ENCODE measurements at places on chromosomes 5 and 9.

- no peak for DNase-seq
These were observed 106.4 kb upstream of the STARD4 start for GRCh38 chr5:111618623-111619271.

DNA sequence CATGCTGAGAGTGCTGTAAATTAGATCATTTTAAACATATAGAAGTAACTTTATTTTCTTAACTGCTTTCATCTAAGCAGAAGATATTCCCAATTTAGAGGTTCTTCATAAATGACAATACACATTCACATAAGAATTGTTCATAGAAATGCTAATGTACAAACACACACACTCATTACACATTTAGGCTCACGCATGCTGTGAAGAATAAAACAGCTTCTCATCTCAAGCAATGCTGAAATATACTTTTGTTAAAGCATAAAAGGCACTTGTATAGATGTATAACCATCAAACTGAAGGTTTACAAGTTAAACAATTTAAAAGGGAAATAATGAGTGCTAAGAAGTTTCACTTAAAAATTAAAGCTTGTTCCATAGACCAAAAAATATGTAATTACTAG lies 18.1 kb upstream of the FTMT start:
- DNase-seq, result no peak

DNA sequence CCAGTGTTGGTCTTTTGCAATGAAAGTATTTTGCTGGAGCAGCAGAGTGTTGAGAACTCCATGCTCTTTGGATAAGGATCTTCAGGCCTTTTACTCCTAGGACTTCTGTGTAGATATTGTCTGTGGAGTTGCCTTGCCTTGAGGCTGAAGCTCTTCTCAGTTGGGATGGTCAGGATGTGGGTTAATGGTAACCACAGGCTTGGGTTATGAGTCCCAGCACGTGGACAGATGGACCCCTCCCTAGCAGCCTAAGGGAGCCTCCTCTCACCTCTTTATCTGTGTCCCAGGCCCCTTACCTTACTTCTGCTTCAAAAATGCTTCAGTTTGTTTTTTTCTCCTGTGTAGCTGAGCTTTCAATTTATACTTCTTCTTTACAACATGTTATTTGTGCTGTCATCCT lies 109.9 kb downstream of the MEGF10 start:
- no peak for DNase-seq

DNA sequence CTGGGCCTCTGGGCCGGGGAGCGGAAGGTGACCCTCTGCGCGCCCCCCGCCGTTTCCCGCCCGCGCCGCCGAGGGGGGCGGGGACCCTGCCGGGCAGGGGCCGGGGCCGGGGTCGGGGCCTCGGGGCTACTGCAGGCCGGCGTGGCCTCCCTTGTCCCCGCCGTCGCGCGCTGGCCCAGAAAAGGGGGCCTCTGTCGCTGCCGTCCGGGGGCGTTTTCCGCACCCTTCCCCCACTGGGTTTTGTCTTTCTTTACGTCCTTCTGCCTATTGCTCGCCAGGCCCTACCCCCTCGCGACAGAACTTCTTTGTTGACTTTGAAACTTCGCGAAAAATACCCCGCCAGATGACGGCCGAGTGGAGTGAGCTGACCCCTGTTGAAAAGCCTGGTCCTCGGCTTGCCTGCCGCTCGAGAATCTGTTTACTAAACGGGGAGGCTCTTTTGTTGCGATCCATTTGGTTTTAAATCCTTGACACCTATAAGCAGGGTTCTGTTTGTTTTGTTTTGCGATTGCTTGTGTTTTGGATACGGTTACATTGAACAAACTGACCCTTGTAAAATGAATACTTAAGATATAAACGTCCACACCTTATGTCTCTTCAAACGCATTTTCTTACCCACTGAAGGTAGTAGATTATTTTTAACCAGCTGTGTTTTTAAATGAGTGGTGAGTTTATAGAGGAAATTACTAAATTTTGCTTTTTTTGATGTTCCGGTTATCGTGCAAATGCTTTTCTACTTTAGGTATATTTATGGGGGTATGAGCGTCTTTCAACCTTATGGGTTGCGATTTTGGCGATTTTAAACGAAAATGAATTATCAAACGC lies 765 bp downstream of the MARCHF6 start:
- peak; percentile 67 for DNase-seq

DNA sequence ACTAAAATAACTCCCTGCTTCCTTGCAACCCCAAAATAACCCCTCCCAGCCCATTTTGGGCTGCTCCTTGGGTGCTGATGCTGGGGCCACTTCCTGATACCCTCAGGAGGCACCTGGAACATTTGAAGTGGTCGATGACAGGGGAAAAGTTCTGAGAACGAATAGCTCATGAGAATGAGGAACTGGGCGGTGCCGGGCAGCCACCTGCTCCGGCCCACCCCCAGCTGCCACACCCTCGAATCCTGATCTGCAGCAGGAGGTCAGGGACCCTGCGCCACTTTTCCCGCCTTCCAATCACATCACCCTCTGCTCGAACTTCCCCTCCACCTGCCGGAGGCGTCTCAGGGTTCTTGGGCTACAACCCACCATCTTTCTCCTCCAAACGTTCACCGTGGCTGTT lies 19.7 kb downstream of the HRH2 start:
- DNase-seq, result no peak

DNA sequence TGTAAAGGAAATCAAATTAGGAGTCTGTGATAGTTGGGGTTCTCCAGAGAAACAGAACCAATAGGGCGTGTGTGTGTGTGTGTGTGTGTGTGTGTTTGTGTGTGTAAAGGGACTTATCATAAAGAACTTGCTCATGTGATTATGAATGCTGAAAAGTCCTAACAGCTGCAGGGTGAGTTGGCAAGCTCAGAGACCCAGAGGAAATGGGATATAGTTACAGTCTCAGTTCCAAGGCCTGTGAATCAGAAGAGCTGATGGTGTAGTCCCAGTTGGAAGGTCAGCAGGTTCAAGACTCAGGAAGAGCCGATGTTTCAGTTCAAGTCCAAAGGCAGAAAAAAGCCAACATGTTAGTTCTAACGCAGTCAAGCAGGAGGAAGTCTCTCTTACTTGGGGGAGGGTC lies 214.2 kb downstream of the ELAVL2 start:
- no peak for DNase-seq

GRCh38 chr9:70677055-70677735 lies 262.7 kb upstream of the KLF9 start:
- DNase-seq, result no peak

DNA sequence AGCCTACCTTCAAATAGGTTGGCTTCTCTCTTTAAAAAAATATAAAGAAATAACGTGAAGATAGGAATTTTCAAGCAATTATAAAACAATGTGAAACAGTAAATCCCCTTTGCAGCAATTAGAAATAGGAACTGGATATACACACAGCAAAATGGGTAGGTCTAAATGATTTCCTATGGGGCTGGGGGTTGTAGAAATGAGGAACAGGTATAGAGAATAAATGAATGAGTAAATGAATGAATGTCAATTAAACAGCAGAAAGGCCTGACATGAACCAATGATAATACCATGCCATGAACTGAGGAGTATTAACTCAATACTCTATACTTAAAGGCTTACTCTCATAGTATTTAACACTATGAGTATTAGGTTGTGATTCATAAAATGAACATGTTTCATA lies 21.6 kb downstream of the SSBP2 start:
- no peak for DNase-seq

- DNase-seq, result no peak
These were observed 76.1 kb downstream of the NREP start for GRCh38 chr5:111680737-111681413.

DNA sequence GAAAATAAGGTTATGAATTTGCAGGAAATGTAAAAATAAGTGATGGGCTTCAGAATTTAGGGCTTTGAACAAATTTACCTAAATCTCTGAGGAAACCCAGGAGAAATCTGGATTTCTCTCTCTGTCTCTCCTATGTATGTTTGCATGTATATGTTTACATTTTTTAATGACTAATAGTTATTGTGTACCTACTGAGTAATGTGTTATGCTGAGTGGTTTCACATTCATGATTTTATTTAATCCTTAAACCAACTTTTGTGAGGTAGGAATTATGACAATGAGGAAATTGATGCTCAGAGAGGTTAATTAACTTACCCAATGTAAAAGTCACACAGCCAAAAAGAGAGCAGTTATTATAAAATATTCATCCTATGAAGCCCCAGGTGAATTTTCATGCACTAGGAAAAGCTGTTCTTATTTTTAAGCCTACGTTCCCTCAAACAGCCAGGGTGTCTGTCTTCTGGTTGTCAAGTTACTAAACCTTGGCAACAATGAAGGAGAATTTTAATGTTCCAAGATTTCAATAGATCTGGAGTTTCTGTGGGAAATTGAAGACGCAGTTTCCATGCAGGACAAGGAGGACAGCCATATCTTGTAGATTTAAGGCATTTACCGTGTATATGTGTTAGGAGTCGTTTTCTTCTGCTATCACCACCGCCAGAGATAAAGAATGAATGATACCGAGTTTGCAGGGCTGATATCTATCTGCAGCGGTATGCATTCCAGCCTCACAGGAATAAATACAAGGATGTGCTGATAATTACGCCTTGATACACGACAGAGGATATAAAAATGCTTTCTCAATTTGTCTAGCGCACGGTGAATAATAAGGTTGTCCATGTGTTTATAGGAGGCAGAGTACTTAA lies 484.8 kb downstream of the ZSWIM6 start:
- DNase-seq, result no peak

- DNase-seq, result no peak
These were observed 203.0 kb upstream of the VLDLR start for GRCh38 chr9:2418619-2419018.

- no peak for DNase-seq
These were observed 199.3 kb downstream of the CTNND2 start for GRCh38 chr5:11704916-11705315.

DNA sequence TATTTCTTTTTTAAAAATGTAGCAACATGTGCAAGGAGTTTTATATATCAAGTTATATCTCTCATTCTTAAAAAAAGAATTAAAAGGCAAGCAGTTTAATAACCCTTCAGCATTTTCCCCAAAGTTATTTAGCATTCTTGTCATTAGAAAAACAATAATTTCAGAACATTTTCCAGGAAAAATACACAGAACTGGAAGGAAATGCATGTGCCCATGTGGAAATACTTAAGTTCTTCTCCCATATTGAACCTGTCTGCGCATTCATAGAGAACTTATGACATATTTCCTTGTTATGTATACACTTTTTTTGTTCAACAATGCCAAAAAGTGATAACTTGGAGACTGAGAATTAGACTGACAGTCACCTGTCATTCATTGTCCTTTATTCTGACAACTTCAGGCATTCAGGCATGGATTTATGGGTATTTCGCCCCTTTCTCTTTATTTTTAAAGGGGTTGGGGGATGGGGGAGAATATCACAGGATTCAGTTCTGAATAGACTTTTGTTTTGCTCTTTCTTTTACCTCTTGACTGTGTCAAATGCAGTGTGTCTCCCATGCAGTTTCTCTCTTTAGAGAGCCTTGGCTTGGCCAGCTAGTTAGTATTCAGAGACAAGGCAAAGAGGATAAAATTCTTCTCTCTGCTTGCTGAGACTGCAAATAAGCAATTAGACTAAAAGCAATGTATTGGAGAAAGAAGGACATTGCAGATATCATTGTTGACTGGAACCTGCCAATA lies 701.0 kb downstream of the NR2F1-AS1 start:
- DNase-seq, result no peak

DNA sequence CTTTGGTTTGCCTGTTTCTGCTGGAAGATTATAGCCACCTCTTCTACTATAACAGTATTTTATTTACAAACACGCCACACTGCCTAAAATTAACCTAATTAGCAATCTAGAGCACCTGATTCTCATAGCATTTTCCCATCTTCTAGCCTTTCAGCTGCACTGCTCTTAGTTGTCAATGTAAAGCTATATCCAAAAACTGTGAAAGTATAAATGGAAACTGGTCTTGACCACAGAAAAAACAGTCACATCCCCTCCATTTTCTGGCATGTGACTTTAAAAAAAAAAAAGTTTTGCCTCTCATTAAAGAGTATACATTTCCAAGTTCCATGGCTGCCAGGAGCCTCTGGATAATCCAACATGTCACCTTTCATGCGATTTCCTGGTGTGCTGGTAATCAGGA lies 287.8 kb downstream of the DTWD2 start:
- no peak for DNase-seq

DNA sequence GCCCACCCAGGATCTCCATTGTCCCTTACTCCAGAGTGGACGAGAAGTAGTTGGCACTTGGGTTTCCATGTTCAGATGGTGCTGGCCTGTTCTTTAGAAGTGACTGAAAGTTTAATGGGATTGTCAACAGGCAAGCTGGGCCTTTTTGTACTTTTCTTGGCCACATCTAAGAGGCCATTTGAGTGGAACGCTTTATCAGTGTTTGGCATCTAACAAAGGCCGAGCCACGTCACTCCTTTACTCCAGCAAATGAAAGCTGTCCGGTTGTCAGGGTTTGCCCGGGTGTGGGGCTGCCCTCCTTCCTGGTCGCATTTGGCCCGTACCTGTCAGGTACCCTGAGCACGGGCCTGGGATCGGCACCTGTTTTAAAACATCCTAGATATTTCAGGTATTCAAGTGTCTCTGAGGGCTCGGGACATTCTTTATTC lies 71.5 kb downstream of the RCL1 start:
- no peak for DNase-seq

GRCh38 chr5:141095263-141095641 lies 837 bp downstream of the PCDHB2 start:
- no peak for DNase-seq

GRCh38 chr9:78236551-78236910 lies 656 bp downstream of the CEP78 start:
- no peak for DNase-seq

DNA sequence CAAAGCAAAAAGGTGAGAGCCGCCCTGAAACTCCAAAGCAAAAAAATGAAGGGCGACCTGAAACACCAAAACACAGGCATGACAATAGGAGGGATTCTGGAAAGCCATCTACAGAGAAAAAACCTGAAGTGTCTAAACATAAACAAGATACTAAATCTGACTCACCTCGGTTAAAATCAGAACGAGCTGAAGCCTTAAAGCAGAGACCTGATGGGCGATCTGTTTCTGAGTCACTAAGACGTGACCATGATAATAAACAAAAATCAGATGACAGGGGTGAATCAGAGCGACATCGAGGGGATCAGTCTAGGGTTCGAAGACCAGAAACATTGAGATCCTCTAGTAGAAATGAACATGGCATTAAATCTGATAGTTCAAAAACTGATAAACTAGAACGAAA lies 108.8 kb downstream of the NIPBL start:
- DNase-seq, result no peak

DNA sequence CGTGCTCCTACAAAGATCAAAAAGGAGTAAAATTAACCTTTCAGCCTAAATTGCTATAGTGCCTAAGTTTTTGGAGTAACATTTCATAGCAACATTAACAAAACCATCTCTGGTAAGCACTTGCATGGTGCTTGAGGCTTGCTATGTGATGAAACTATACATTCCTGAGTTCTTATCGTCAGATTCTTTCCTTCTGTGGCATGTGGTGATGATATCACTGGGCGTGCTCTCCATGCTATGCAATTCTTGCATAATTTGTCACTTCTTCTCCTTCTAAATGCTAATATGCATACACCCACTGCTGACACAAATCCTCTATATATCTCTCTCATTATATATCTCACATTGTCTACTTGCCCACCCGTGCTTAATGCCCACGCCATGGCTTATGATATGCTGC lies 2019.9 kb downstream of the MAT2B start:
- DNase-seq, result no peak

Measured in activated CD4-positive, alpha-beta memory T cell treated with anti-CD3 and anti-CD28 coated beads for 36 hours (primary cell).